Pancreas (tissue), 10 donors: ENCODE measurements at places on chromosomes 11 and 22. TPM values are rescaled to one million over a fixed set of nuclear protein-coding genes. Genes with fewer than 3 reads are reported as not detected.

DNA sequence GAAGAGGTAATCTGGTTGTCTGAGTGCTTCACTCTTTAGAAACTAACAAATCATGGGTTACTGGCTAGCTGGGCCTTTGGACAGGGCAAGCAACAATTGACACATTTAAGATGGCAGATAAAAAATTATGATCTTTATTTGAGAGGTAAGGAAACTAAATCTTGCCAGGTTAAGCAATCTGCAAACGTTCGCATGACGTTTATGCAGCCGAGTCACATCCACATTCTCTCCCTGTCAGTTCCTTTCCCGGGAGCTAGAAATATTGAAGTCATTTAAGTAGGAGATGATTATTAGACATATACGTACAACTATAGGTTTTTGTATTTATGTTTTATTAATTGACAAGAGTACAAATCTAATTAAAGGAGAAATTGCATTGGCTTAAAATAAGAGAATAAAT lies 57.4 kb upstream of the RCN1 start:
- no peaks in the 10 kb centered on the region for H3K27me3 ChIP-seq
- DNase-seq, result no peak
- H3K36me3 ChIP-seq, result no peaks in the 10 kb centered on the region
- H3K27ac ChIP-seq, result no peak overlapping the region

- H3K27ac ChIP-seq, result no peak overlapping the region
- no peaks in the 10 kb centered on the region for H3K36me3 ChIP-seq
- DNase-seq, result no peak
- no peaks in the 10 kb centered on the region for H3K27me3 ChIP-seq
- no peaks in the 10 kb centered on the region for H3K4me1 ChIP-seq
- no peak overlapping the region for H3K4me3 ChIP-seq
These were observed 9.1 kb upstream of the CSF2RB start for GRCh38 chr22:36904260-36904880.

SLC25A18 gene
- 0.69 TPM for total RNA-seq

BIK gene
- total RNA-seq, result 1.0 TPM

TTLL1 gene
- 1.8 TPM for total RNA-seq

DNA sequence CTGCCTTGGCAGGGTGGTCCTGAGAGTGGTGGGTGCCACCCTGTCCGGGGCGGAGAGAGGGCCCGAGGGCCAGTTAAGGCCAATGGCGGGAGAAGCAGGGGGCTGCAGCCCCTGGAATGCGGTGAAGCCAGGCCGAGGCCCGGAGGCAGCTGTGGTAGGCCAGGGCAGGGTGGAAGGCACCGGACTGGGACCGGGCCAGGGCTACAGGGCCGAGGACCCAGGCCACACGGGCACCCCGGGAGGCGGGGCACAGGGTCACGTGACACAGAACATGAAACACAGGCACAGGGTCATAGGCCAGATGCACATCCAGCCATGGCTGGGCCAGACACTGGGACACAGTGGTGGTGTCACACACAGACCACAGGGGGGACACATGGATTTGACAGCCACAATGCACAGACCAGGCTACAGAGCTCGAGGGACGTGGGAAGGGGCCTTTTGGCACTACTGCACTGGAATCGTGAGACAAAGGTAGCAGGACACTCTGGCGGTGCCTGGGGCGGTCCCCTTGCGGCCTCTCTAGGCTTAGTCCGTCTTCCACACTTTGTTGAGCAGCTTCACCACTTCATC lies 2.8 kb downstream of the SLC25A1 start:
- H3K27me3 ChIP-seq, result no peaks in the 10 kb centered on the region
- H3K4me3 ChIP-seq, result no peak overlapping the region
- peak; percentile 82 for DNase-seq
- H3K36me3 ChIP-seq, result no peaks in the 10 kb centered on the region
- peaks cover 20% of the 10 kb centered on the region for H3K4me1 ChIP-seq

DNA sequence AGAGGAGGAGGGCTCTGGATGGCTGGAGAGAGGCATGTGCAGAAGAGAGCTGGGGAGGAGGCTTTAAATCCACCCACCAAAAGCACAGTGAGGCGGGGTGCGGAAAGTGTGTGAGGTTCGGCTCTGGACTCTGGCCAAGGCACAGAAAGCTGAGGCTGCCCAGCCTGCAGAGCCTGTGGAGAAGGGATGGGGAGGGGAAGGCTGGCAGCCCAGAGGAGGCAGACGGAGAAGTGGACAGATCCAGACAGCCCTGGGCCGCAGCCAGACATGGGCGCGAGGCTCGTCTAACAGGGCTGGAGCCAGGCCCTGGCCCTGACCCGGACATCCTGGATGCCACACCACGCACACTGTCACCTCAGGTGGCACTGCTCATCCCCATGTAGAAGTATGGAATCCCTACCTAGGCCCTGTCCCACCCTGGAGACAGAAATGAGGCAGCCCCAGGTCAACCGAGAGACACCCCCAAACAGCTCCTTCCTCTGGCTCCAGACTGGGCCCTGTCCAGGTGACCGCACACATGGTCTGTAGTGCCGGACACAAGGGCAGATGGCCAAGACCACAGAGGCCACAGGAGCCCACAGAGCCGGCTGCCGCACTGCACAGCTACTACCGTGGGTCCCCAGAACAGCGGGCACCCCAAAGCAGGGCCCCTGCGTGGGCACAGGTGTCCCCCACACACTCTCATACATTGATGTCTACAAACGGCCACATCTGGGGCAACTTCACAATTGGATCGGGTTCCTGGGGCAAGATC lies 16.6 kb upstream of the MOB2 start:
- peak; percentile 41 for DNase-seq
- no peaks in the 10 kb centered on the region for H3K4me1 ChIP-seq
- no peak overlapping the region for H3K4me3 ChIP-seq
- H3K27me3 ChIP-seq, result no peaks in the 10 kb centered on the region
- no peak overlapping the region for H3K27ac ChIP-seq
- no peaks in the 10 kb centered on the region for H3K36me3 ChIP-seq

- DNase-seq, result no peak
- no peaks in the 10 kb centered on the region for H3K27me3 ChIP-seq
- H3K36me3 ChIP-seq, result no peaks in the 10 kb centered on the region
- no peak overlapping the region for H3K27ac ChIP-seq
These were observed 90.9 kb downstream of the MICAL2 start for GRCh38 chr11:12200991-12201985.

DNA sequence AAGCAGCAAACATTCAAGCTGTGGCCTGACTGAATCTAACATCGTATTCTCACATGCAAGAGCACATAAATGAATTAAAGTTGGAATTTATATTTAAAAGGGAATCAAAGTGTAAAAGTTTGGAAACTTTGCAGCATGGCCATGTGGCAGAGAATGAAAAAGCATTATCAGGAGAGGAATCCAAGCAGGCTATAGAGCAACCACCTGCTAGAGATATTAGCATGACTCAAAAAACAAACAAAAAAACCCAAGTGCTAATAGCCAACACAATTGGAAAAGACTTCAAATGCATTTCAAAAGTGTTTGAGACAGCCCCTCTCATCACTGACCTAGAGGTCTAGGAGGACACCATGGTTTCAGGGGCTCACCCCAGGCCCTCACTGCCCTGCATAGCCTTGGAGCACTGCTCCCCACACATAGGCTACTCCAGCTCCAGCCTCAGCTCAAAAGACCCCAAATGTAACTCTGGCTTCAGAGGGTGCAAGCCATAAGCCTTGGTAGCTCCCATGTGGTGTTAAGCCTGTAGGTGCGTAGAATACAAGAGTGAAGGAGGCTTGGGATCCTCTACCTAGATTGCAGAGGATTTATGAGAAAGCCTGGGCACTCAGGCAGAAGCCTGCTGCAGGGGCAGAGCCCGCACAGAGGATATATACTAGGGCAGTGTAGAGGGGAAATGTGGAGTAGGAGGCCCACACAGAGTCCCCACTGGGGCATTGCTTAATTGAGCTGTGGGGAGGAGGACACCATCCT lies 1.7 kb upstream of the KRTAP5-7 start:
- no peaks in the 10 kb centered on the region for H3K4me1 ChIP-seq
- DNase-seq, result no peak
- H3K36me3 ChIP-seq, result no peaks in the 10 kb centered on the region
